ENCODE measurements at places on chromosomes 2 and 18.

DNA sequence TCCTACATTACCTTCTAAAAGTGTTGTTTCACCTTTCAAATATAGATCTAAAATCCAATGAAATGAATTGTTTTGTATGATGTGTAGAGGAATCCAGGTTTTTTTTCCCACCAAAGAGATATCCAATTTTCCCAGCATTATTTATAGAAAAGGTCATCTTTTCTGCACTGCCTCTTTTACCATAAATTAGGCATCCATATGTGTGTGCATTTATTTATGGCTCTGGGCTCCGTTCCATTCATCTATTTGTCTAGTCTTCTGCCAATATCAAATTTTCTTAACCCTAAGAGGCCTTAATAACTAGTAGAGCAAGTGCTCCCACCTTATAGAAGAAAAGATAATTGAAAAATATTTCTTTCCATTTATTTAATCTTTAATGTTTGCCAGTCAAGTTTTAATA, 88.3 kb downstream of the ATAD2B start:
- no peak for DNase-seq

DNA sequence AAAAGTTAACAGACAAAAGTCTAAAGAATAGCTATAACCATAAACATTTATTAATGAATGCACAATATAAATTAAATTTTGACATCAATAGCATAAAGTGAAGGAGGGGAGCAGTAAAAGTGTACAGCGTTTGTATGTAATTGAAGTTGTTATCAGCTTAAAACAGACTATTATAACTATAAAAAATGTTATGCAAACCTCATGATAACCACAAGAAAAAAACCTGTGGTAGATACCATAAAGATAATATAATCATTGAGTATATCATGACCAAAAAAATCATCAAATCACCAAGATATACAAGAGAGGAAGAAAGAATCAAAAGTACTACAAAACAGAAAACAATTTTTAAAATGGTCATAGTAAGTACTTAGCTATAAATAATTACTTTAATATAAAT, 122.1 kb upstream of the ID2 start:
- no peak for DNase-seq

- no peak for DNase-seq
Observed at GRCh38 chr2:18339326-18339725, 221.1 kb downstream of the RDH14 start.

DNA sequence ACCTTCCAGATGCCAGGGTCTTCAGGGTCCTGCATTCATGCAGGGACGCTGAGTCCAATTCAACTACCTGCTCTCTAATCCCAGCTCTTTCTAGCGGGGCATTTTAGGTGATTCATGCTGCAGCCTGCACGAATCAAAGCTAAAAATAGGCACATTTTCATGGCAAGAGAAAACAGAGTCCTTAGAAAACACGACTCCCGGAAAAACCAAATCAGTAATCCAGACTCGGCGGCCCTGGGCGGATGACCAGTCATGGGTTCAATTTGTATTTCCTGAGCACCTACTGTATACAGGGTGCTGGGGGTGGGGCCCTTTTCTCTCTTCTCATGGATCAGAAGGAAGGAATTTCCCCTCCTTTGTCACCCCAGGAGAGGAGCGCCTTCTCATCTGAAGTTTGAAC, 64.4 kb downstream of the LONRF2 start:
- DNase-seq, result no peak

- no peak for DNase-seq
Observed at GRCh38 chr2:43592443-43592842, 3.4 kb downstream of the THADA start.

DNA sequence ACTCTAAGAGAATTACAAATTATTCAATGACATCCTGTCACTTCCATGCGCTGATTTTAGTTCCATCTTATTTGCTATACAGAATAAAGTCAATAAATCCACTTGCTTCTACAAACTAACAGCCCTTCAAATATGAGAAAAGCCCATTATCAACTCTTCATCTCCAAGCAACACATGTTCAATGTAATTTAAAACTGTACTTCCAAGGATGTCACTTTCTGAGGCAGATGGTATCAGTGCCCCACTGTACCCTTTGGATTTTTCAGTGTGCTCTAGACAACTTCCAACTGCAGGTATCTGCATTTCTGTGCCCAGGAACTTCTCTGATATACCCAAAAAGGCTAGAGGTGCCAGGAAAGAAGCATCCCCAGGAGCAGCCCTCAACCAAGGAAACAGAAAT, 87.6 kb downstream of the SMAD2 start:
- no peak for DNase-seq

DNA sequence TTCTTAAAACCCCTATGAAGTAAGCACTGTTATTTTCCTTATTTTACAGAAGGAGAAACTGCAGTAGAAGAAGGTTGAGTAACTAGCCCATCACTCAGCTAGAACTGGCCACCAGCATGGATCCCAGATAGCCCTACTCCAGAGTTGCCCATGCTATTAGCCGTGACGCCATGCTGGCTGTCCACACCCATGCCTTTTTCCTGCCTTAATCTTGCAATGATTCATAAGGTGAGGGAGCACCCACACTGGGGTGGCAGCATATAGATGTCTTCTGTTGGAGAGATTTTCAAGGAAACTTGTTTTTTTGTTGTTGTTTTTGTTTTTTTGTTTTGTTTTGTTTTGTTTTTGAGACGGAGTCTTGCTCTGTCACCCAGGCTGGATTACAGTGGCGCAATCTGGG, 204.1 kb upstream of the HAAO start:
- no peak for DNase-seq

GRCh38 chr18:32040936-32041335, 22.3 kb downstream of the RNF125 start:
- no peak for DNase-seq

DNA sequence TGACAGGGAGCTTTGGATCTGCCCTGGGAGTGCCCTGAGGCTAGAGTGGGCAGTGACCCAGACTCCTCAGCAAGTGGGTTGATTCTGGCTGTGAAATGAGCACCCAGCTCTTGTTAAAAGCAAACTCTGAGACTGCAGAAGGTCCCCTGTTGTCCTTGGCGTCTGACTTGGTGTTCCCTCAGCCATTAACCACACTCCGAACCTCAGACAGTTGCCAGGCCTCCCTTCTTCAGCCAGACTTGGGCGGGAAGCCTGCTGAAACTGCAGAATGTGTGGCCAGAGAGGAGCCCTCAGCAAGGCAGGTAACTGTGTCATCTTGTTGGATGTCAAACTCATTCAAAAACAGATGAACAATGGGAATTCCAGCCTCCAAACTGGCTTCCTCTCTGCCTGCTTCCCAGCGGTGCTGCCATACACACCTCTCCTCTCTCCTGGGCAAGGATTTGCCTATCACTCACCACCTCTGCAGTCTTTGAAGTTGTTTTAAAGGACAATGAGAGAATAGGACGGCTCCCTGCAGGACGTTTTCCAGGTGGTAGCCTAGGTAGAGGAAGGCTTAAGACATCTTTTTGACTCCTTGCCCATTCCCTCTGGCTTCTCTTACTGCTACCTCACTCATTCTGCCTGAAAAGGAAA, 38.9 kb upstream of the B3GNT2 start:
- no peak for DNase-seq

- DNase-seq, result no peak
Observed at GRCh38 chr2:210913461-210913860, 357.1 kb downstream of the CPS1 start.

GRCh38 chr18:49277395-49278036, 182.9 kb downstream of the DYM start:
- no peak for DNase-seq

GRCh38 chr2:5693287-5694201, 1.4 kb downstream of the SOX11 start:
- DNase-seq, result no peak

- no peak for DNase-seq
Observed at GRCh38 chr2:3192920-3193319, 184.7 kb downstream of the EIPR1 start.

- no peak for DNase-seq
Observed at GRCh38 chr2:50820176-50820575, 211.8 kb downstream of the NRXN1 start.

DNA sequence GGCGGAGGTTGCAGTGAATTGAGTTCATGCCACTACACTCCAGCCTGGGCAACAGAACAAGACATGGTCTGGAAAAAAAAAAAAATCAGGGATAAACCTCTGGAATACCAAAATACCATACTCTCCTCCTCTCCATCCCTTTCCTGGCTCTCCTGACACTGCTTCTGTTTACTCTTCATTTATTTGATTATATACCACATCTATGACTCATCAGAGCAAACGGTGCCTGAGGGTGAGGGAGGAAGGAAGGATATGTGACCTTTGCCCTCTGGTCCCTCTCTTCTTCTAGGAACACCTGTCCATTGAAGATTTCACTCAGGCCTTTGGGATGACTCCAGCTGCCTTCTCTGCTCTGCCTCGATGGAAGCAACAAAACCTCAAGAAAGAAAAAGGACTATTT, 30.0 kb downstream of the VIL1 start:
- peak; percentile 29 for DNase-seq

DNA sequence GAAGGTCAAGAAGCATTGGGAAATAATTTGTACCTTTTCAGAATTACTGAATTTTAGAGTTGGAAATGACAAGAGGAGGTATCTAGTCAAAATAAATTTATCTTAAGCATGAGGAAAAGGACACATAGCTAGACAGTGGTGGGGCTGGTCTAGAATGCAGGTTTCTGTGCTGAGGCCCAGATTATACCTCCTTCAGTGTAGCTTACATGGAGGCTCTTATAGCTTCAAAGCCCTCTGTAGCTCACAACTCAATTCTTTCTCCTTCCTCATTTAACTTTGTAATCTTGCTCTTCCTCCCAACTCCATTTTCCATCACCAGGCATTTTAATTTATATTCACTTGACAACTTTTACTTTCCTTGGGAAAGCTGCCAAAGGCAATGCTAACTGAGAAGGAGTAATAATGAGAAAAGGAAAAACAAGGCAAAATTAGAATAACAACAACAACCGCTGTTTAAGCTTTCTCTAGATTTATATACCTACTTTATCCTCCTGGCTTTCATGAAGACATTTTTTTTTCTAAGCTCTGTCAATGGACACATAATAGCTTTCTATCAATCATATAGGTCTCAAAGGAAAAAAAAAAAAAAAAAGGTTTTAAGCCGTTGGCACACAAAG, 58.5 kb downstream of the CLHC1 start:
- no peak for DNase-seq

GRCh38 chr18:24727685-24728084, 267.2 kb downstream of the HRH4 start:
- no peak for DNase-seq

- DNase-seq, result no peak
Observed at GRCh38 chr2:1253629-1254028, 159.6 kb upstream of the TPO start.

- no peak for DNase-seq
Observed at GRCh38 chr2:126644630-126645191, 11.2 kb upstream of the GYPC start.

DNA sequence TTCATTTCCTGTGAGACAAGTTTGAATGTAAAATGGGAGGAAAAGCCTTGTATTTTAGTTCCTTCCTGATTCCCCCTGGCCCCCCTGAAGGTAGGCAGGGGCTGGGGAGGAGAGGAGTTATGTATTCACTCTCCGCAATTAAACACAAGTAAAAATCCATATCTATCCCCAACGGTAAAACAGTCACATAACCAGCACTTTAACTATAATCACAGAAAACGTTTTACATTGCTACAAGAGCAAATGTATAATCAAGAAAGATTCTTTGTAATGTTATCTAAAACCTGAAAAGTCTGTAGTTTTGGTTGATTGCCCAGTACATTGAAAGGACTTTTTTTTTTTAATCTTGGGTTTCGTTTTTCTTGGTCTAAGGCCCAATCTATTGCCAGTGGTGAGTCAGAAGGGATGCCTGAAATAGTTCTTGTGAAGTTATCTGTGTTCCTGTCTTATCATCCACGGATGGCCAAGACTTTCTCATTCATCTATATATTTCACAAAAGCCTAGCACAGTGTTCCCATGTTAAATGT, 34.5 kb upstream of the CCNYL1 start:
- DNase-seq, result peak; percentile 86

DNA sequence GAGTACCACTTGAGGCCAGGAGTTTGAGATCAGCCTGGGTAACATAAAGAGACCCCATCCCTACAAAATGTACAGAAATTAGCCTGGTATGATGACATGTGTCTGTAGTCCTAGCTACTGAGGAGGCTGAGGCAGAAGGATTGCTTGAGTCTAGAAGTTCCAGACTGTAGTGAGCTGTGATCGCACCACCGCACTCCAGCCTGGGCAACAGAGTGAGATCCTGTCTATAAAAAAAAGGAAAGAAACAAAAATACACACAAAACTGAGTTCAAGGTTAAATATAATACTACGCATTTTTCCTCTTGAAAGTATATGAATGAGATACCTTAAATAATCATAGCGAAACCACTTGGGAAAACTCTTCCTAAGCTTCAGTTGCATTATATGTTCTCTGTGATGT, 94.0 kb downstream of the LDLRAD4 start:
- no peak for DNase-seq

DNA sequence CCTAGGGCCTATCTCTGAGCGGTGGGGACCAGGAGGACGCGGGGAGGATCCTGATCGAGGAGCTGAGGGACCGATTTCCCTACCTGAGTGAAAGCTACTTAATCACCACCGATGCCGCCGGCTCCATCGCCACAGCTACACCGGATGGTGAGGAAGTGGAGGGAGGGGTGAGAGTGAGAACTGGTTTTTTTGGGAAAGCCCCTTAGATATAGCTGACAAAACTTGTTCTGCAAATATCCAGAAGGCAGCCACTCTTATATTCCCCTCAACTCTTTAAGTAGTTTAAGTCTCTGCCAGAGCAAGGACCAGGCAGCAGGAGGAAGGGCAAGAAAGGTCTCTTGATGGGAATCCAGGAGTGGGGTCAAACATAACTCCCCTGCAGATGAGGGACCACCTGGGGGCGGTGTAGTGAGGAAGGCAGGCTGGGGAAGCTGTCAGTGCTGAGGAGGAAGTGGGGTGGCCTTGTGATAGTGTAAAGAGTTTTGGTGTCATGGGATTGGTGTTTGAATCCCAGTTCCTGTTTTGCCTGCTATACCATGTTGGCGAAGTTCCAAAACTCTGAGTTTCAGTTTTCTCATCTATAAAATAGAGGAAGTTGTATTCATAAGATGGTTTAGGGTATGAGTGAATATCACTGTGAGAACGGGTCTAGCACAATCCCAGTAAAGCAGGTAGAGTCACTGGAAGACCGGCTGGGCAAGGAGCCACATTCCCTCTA, 3.4 kb downstream of the NAGK start:
- no peak for DNase-seq

- DNase-seq, result peak; percentile 34
Observed at GRCh38 chr2:99487906-99488305, 1.9 kb downstream of the REV1 start.

Measured in RCC 7860 (cell line).